Naive thymus-derived CD8-positive, alpha-beta T cell (primary cell): ENCODE measurements at places on chromosomes 7 and 10.

- DNase-seq, result no peak
Measured at GRCh38 chr7:141122736-141123135, 48.9 kb downstream of the TMEM178B start.

DNA sequence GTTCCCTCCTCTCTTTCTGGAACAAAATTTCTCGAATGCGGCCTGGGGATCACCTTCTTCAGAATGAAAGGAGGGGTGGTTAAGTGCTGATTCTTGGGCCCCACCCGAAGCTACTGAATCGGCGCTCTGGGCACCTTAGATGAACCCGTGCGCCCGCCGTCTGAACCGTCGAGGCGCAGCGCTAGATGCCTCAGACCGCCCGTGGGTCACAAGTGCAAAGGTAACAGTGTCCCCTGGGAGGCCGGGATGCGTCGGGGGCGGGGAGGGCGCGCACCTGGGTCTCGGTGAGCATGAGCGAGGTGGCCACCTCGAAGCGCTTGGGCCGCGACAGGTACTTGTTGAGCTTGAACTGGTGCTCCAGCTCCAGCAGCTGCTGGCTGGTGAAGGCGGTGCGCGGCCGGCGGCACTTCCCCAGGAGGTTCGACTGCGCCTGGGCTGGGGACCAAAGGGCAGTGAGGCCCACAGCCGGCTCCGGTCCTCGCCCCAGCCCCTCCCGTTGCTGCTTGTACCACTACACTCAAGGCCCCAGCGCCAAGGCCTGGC is 4.2 kb downstream of the MNX1 start:
- no peak for DNase-seq

DNA sequence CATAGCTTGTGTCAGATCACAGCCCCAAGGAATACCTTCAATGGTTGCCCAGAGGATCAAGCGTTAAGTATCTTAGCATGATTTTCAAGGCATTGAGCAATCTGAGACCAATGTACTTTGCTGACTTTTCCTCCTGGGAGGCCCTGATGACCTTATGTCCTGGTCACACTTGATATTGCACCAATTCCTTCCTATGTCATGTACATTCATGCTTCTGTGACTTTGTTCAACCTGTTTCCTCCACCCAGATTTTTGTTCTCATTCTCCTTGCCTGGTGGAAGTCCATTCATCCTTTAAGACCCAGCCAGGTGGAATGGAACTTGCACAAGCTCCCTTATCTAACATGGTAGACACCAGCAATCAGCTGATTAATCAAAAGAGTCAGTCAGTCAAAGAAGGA is 160.8 kb downstream of the PFKFB3 start:
- no peak for DNase-seq

GRCh38 chr7:45122975-45123860 is 11.7 kb upstream of the TBRG4 start:
- DNase-seq, result no peak
